Astrocyte of the spinal cord (primary cell): ENCODE measurements at places on chromosomes 11 and 22.

- DNase-seq: peak; percentile 22
Observed at GRCh38 chr11:127345819-127346459, 345.4 kb upstream of the KIRREL3 start.

DNA sequence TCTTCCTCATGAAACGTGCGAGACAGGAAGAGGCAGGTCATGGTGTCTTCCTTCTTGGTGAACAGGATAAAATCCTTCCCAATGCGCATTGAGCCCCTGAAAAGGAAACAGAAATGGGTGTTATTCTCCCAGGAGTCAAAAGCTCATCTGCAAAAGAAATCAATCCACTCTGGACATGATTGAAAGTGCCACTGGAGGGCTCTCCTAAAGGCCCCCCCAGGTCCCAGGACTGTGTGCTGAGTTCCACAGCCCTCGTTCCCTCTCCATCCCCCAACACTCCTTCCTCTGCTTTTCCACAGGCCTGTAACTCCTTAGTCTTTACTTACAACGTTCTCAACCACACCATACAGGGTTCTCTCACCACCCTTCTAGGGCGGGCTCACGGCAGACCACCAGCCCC is 22.2 kb downstream of the MORC2 start:
- no peak for DNase-seq

GRCh38 chr11:44824300-44824704 is 97.5 kb downstream of the TSPAN18 start:
- no peak for DNase-seq

DNA sequence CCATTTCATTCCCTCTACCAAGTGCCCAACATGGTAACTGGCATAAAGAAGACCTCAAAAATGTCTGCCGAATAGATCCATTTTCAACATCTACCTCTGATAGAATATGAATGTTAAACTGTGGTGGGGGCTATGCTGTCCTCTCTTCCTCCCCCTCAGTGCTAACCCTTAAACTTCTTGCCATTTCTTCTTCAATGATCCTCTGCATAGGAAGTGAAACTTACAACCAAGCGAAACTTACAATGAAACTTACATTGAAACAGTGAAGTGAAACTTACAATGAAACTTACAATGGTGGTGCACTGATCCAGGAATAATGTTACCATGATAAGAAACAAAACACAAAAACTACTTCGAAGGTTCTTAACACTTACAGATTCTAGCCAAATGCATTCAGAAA is 4.7 kb downstream of the RTCB start:
- no peak for DNase-seq

DNA sequence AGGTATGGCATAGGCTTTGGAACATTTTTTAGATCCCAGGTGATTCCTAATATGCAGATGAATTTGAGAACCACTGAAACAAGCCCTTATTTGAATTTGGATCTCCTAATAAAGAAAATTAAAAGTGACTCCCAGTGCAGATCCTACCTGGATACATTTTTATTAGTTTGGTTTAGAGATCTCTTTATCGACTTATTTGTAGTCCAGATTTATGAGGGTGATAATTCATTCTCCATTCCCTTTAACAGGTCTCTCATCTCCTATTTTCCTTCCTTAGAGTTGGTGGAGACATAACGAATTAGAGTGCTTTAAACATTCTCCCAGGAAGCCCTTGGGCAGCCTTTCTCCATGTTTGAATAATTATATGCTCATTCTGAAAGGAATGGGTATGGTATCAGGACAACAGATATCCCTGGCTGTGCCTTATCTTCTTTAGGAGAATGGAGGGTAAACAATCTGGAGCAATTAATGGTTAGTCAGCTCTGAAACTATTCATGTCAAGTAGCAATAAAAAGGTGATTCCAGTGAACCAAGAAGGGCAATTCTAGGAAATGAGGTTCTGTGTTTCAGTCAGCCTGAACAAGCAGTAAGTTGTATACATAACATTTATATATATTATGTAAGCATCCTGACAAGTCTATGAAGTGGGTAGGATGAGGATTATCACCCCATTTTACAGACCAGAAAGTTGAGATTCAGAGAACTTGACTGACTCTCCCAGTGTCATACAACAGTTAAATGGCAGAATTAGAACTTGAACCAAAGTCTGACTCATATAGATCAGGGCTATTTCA is 53.9 kb upstream of the RCE1 start:
- DNase-seq: no peak

DNA sequence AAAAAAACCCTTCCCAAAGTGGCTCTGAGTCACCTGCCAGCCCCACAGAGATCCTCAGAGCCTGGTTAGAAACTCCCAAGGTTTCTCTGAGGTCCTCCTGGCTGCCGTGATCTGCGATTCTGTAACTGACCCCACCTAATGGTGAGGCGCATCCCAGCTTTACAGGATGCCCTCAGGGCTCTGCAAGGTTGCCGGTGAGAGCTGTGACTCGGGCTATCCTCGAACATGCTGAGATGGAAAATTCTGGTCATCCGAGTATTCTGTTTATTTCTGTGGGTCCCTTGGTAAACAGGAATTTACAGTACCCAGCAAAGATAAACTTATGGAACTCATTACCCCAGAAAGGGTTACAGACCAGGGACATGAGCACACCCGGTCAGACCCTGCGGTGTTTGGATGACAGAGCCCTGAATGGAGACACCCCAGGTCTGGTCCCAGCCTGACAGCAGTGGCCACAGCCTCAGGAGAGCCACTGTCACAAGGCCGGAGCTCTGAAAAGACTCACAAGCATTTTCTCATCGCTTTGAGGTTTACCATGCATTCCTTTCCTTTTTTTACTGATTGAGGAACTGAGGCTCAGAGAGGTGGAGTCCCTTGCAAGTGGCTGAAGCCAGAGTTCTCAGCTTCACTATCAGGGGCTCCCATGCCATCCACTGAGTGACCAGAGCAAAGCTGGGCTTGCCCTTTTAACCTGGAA is 22.2 kb downstream of the LIF start:
- DNase-seq: peak; percentile 43

GRCh38 chr11:1351278-1351937 is 38.3 kb upstream of the BRSK2 start:
- DNase-seq: no peak

DNA sequence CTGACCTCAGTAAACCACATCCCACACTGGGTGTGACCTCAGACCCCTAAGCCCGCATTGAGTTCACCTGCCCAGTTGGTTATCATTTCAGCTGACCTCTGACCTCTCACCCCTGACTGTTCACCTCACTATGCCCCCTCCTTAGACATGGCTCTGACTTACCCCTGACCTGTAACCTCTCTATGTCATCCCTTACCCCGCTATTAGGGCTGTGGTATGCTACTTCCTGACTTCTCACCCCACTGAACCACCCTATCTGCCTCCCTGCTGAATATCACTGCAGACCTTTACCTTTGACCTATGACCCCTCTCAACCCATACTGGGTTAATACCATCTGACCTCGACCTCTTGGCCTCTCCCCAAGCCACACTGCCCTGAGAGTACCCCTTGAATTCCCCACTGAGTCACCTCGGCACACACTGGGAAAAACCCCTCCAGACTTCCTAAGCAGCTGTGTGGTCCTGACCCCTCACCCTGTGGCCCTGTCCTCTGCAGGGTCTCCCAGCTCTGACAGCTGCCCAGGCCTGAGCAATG is 8.3 kb downstream of the PLCB3 start:
- no peak for DNase-seq

- DNase-seq: peak; percentile 20
Observed at GRCh38 chr11:62958547-62959421, 26.0 kb downstream of the SLC22A6 start.

- no peak for DNase-seq
Observed at GRCh38 chr11:72950685-72951084, 136.5 kb downstream of the ATG16L2 start.

- peak; percentile 72 for DNase-seq
Observed at GRCh38 chr11:6618117-6619003, 862 bp downstream of the TPP1 start.

DNA sequence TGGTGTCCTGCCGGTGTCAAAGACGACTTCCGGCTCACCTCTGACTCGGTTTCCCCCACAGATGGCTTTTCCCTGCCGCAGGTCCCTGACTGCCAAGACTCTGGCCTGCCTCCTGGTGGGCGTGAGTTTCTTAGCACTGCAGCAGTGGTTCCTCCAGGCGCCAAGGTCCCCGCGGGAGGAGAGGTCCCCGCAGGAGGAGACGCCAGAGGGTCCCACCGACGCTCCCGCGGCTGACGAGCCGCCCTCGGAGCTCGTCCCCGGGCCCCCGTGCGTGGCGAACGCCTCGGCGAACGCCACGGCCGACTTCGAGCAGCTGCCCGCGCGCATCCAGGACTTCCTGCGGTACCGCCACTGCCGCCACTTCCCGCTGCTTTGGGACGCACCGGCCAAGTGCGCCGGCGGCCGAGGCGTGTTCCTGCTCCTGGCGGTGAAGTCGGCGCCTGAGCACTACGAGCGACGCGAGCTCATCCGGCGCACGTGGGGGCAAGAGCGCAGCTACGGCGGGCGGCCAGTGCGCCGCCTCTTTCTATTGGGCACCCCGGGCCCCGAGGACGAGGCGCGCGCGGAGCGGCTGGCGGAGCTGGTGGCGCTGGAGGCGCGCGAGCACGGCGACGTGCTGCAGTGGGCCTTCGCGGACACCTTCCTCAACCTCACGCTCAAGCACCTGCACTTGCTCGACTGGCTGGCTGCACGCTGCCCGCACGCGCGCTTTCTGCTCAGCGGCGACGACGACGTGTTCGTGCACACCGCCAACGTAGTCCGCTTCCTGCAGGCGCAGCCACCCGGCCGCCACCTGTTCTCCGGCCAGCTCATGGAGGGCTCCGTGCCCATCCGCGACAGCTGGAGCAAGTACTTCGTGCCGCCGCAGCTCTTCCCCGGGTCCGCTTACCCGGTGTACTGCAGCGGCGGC is 5.5 kb downstream of the B3GNT6 start:
- DNase-seq: peak; percentile 33

GRCh38 chr11:112507281-112507680 is 246.6 kb upstream of the PLET1 start:
- DNase-seq: no peak

- DNase-seq: no peak
Observed at GRCh38 chr11:132168344-132168981, 798.0 kb downstream of the NTM start.

DNA sequence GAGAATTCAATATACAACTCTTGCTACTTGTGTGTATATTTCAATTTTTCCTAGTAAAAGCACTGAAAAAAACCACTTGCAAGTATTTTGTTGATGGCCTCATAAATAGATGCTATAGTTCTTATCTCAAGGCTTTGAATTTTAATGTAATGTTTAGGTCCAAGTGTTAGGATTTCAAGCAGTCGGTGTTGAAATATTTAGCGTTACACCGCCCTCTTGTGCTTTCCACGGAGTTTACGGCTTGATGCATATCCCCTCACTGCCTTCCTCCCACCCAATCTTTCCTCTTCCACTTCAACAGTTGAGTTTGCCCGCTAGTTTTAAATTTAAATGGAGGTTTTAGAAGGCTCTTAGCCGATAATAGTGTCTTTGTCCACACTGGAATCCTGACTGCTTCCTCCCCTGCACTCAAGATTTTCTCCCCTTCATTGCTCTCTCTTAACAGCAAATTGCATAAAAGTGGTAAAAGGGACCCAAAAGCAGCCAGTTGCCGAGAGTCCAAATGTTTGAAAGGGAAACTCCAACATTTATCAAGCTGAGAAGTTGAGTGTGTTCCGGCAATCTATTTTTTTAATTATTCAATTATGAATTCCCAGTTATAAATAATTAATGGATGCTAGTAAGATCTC is 25.9 kb upstream of the HTATIP2 start:
- peak; percentile 29 for DNase-seq

- peak; percentile 96 for DNase-seq
Observed at GRCh38 chr11:86523738-86524619, 148.4 kb downstream of the ME3 start.

GRCh38 chr11:47376107-47376524 is 2.2 kb downstream of the SPI1 start:
- DNase-seq: no peak

GRCh38 chr11:68312780-68313573 is 586 bp downstream of the LRP5 start:
- no peak for DNase-seq

DNA sequence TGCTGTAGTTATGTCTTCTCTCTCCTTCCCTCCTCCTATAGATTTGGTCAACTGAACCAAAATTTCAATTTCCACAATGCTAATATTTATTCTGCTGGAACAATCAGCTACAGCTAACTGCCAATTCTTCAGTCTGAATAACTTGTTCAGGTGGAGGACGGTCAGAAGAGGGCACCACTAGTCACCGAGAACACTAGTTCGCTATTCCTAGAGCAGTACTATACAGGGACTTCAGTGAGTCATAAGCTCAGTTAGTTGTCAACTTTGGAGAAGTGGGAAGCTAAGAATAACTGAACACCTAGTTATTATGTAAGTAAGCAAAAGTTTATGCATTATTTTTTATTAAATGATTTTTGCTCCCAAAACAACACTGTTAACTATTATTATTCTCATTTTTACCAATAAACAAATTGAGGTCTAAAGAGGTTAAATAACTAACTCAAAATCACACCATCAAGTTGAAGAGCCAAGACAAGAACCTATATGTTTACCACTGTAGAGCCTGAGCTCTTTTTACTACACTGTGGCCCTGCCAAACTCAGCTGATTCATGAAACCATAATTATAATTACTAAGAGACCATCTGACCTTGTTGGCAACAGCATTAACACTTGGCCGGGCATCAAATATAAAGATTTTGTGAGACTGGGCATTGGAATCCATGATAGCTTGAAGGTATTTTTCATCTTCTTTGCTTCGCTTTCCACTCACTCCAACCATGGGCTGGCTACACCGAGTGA is 59.0 kb downstream of the CEP57 start:
- DNase-seq: peak; percentile 87
